Effector memory CD4-positive, alpha-beta T cell (primary cell): ENCODE measurements at places on chromosomes 6 and 20.

- no peak for DNase-seq
Measured at GRCh38 chr6:150539111-150539510, 60.6 kb upstream of the PLEKHG1 start.

DNA sequence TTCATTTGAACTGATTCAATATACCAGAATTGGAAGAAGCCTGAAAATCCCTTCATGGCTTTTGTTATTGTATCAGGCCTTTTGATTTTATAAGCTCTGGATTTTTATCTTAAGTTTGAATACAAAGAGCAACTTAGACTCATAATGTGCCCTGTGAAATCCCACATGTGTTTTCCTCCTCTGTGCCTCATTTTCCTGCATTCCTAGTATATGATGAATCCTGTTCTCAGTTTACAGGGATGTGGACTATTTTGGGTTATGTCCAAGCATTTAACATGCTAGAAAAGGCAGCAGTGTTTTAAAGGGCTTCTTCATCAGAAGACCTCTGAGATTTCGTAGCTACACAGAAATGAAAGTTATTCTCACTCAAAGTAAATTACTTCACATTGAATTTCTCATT lies 455.0 kb downstream of the RFPL4B start:
- DNase-seq = no peak

GRCh38 chr6:43913375-43914271 lies 143.6 kb downstream of the VEGFA start:
- no peak for DNase-seq

DNA sequence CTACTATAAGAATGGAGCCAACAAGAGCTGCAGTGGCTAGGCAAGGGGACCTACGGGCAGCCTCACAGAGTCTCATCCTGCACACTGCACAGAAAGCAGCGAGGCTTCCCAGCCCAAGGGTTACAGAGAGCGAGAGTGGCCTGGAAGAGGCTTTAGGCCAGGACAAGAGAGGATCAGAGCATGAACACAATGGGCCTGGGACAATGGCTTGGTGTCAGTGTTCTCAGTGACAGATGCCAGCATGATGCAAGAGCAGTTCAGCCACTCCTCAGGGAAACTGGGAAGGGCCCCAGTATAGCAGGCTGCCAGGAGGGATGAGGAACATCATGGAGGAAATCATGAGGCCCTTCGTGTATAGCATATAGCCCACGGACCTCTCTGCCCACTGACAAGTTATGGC lies 108.0 kb downstream of the NUS1 start:
- DNase-seq = no peak

- no peak for DNase-seq
Measured at GRCh38 chr6:34984416-34984815, 95.4 kb downstream of the ANKS1A start.

DNA sequence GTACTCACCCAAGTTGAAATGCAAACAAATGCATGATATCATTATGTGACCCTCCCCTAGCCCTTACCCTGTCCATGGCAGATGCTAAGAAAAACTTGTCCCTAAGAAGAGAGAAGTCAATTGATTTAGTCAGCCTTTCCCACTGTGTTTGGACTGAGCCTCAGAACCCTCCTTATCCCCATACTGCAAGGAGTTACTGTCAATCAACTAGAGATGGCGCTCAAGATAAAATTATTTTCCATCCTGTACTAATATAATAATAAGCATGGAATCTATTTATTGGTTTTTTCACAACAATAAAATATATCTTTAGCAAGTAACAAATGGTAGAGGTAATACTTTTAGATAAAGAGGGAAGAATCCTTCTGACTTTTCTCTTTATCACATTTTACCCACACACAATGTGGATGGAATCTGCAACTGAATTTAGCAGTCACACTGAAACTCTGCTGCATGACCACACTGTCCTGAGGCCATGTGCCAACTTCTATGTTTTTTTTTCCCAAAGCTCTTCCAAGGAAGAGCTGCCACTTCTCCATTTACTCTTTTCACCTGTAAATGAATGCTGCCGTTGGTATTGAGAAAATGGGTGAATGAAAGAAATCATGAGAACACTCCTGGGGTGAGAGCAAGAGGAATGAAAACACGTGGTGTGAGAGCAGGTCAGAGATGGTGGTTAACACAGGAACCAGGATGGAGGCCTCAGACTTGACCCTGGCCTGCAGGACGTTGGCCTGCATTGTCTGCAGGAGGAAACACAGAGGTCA lies 10.5 kb downstream of the NT5E start:
- no peak for DNase-seq
